H1 (cell line): ENCODE measurements at places on chromosomes 7 and 10.

DNA sequence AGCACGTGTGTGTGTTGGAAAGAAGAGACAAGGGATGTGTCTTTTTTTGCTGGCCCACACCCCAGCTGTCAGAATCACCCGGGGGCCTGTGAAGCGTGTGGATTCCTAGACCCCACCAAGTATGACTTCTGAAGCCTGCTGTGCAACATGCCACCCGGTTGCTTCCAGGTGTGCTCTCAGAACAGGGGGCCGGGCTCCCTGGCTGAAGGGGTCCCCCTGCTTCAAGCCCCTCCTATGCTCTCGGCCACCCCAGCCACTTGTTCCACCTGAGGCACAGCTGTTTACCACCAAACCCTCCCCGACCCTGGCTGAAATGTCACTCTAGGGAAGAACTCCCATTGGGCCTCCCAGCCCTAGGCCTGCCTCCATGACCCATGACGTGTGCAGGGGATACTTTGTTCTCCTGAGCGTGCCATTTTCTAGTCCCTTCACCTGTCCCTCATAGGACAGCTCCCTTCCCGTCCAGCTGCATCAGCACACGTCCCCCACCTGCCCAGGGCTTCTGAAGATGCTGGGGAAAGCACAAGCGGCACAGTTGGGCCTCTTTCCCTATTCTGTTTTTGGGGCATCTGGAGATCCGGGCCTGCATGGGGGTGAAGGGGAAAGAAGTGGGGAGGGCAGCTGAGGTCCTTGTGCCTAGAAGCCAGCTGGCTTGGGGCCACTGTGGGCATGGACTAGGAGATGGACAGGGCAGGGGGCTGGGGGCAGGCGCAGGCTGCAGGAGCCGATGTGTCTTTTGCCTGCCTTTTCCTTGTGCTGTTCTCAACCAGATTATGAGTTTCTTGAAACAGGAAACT, 33.3 kb downstream of the CRHR2 start:
- no peak for DNase-seq

GRCh38 chr7:30668102-30668501, 14.2 kb downstream of the CRHR2 start:
- no peak for DNase-seq

GRCh38 chr7:144632724-144633123, 203.1 kb downstream of the TPK1 start:
- DNase-seq: no peak

- no peak for DNase-seq
These were observed 190.6 kb downstream of the HERPUD2 start for GRCh38 chr7:35504365-35504764.
